DMS153 (cell line): ENCODE measurements at places on chromosomes 3 and 15.

- DNase-seq = no peak
Observed at GRCh38 chr15:36251450-36251849, 328.0 kb upstream of the CDIN1 start.

- DNase-seq = no peak
Observed at GRCh38 chr15:35616498-35617271, 70.7 kb upstream of the DPH6 start.

GRCh38 chr3:48232232-48232631 is 8.7 kb upstream of the ZNF589 start:
- no peak for DNase-seq

DNA sequence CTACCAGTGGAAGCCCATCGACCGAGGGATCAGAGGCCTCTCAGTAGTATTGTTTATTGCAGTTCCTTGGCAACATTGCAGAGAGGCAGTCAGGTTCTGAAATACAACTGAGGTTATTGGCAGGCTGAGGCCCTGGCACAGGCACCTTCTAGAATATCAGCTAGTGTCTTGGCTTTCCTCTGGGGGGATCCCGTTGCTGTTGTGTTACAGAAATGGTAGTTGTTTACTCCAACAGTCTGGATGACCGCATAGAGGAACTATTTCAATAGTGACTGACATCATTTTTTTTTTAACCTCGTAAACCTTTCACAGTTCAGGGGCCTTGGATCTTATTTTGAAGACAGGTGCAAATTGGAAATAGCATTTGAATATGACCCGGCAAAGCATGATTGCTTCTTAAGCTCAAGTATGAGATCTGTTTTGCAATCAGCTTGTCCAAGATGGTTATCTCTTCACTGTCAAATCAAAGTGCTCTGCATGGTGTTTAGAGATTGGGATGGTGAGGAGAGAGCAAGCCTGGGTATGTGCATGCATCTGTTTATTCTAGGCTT is 63.9 kb downstream of the PGPEP1L start:
- DNase-seq = no peak
